ENCODE measurements at places on chromosomes 16 and 17.
A peak's percentile ranks its signal among the peaks of the same experiment; 100 is the strongest.

DNA sequence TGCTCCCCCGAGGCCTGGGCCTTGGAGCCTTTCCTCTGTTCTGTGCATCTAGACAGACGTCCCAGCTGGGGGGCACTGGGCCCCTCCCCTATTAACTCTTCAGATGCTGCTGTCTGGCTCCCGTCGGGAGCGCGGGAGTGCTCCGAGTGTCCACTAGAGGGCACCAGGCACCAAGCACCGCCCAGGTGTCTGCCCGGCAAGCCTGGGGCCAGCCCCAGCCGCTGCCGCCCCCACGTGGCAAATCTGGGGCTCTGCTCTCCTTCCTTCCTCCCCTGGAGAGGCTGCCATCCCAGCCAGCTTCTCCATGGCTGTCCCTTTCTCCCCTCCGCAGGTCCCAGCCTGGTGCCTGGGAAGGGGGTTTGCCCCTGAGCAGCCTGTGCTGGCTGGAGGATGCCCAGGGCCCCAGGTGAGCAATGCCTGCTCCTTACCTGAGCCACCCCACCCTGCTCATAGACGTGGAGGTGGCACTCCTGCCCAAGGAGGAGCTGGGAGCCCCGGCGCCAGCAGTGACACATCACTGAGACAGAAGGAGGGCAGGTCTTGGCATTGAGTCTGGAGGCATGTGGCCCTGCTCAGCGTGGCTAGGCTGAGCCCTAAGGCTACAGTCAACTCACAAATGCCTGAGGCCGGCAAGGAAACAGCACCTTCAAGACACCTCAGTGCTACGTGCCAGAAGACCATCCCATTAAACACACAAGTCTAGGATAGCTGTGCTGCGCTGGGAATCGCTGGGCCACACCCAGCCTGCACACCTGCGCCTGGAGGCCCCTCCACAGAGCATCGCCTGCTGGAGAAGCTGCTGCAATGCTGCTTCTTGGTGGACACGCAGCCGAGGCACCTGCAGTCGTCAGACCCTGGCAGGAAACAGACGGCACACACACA lies 19.7 kb downstream of the TMEM235 start:
- peak; percentile 99 for DNase-seq

DNA sequence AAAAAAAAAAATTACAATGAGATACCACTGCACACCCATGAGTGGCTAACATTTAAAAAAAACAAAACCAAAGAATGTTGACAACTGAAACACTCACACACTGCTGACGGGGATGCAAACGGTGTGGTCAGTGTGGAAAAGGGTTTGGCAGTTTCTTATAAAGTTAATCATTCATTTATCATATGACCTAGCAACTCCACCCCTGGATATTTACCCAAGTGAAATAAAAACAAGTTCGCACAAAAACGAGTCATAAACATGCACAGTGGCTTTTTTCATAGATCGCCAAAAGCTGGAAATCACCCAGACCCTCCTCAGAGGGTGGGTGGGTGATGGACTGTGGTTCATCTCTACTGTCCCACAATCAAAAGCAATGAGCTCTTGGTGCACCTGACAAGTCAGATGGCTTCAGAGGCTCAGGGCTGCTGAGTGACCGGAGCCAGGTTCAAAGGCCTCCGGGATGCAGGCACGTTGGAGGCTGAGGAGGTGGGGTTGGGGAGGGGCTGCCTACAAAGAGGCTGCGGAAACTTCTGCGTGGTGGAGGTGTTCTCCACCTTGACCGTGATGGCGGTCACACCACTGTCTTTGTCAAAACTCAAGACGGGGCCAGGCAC lies 14.2 kb downstream of the RAB40B start:
- peak; percentile 31 for DNase-seq

- DNase-seq, result no peak
These were observed 665 bp downstream of the MYBBP1A start for GRCh38 chr17:4554441-4554996.

- DNase-seq, result no peak
These were observed 314.2 kb upstream of the CCL2 start for GRCh38 chr17:33940769-33941370.

- DNase-seq, result no peak
These were observed 3.3 kb downstream of the ERAL1 start for GRCh38 chr17:28857905-28858800.

DNA sequence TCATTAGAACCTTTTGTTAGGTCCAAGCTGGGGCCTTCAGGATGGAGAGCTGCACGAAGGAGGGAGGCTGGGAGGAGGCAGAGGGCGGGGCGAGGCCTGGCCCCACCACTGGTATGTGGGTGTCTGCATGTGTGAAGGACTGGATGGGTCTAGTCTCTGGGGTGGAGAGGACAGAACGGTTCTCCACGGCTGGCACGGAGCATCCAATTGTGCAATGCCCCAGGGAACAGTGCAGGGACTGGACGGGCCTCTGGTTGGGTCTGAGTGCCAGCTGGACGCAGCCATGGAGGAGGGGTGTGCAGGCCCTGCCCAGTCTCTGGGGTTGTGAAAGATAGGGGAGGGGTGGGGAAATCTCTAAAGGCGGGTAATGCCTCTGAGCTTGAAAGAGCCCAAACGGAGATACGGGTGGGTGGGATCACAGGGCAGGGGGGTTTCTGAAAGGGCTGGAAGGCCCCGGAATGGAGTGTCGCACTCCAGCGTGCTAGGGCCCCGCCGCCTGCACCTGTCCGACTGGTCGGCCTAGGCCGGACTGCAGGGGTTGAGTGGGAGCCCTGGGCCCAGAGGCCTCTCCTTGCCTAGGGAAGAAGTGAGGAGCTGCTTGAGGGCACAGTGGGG lies 1.6 kb downstream of the PPL start:
- DNase-seq, result peak; percentile 14

GRCh38 chr17:17782523-17783115 lies 54.2 kb downstream of the SREBF1 start:
- no peak for DNase-seq

GRCh38 chr17:45888392-45888791 lies 6.0 kb upstream of the MAPT start:
- DNase-seq, result no peak

DNA sequence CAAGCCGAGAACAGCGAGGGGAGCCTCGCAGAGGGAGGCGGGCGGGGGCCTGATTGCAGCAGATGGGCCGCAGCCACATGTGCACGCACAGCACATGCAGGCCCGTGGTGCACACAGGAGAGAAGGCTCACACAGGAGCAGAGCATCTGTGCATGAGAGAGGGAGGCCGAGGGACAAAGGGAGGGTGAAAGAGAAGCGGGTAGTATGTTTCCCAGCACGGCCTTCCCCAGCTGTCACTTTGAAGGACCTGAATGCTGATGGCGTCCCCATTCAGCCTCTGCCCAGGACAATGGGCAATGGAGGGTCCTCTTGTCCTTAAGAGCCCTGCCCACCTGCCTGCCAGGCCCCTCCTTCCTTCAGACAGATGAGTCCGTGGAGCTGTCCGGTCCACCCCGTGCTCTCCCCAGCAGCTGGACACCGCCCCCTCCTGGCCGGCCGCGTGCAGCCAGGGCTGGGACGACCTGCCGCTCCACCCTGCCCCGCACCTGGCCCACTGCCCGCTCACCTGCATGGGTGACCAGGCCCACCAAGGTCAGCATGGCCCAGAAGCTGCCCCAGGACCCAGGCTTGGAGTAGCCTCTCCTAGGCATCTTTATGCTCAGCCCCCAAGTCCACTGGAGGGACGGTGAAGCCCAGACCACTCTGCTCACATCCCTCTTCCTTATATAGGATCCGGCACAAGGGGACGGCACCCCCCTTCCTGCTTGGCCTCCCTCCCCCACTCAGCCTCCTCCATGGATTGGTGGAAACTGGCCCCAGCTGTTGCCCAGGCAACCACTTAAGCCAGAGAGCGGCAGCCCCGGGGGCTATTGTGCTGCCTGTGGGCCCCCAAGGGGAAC lies at the start of gene BTBD17:
Gene BTBD17, minus strand, starts transcription at position 639 of the 839 bp plus-strand sequence. Its CDS starts 49 bp downstream, at position 590.
- peak; percentile 90 for DNase-seq

GRCh38 chr17:47883589-47884426 lies 12.2 kb upstream of the SP2 start:
- peak; percentile 22 for DNase-seq

DNA sequence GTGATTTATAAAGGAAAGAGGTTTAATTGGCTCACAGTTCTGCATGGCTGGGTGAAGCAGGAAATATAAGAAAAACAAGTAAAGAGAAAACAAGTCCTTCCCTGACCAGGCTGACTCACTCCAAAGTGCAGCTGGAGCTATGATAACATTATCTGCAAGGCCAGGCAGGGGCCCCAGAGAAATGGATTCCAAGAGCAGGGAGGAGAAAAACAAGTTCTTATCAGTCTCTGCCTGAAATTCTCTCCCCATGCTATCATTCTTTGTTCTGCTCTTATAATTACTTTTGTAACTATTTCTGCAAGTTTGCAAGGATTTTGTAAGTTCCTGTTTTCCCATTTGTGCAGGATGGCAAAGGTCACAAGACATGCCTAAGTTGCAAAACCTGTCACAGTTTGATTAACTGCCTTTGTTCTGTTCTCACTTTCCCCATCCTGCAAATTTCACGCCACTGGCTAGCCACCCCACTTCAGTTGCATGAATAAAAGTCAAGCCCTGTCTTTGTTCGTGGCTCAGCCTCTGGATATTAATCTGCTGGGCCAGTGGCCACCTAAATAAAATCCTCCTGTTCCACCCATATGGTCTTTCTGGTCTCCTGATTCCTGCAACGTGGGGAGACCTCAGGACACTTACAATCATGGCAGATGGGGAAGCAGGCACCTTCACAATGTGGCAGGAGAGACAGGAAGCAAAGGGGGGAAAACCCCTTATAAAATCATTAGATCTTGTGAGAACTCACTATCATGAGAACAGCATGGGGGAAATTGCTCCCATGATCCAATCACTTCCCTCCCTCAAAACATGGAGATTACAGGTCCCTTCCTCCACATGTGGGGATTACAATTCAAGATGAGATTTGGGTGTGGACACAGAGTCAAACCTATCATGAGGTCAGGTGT lies 13.1 kb downstream of the ABCA9 start:
- no peak for DNase-seq

All from D341Med (cell line).